ENCODE measurements at places on chromosomes 7 and 10.

DNA sequence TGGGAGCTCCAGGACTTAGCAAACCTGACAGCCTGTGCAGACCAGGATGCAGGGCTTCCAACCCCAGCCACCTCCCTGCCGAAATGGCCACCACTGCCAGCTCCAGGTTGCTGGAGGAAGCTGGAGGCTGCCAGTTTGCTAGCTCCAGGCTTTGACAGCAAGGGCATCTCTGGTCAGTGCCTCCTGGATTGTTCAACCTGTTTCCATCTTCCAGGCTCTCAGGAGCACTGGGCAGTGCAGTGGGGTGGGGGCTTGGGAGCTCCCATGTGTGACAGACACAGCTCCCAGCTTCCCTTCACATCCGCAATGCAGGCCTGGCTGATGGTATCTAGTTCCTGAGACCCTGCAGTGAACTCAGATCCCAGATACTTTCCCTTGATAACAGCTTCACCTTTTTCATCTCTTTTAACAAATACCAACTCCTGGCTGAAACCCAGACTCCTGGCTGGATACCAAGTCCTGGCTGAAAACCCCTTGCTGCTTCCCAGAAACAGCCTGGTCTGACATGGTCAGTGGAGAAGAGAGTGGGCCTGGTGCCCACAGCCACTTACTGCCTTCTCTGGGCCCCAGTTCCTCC is 20.8 kb upstream of the RET start:
- no peak for DNase-seq

DNA sequence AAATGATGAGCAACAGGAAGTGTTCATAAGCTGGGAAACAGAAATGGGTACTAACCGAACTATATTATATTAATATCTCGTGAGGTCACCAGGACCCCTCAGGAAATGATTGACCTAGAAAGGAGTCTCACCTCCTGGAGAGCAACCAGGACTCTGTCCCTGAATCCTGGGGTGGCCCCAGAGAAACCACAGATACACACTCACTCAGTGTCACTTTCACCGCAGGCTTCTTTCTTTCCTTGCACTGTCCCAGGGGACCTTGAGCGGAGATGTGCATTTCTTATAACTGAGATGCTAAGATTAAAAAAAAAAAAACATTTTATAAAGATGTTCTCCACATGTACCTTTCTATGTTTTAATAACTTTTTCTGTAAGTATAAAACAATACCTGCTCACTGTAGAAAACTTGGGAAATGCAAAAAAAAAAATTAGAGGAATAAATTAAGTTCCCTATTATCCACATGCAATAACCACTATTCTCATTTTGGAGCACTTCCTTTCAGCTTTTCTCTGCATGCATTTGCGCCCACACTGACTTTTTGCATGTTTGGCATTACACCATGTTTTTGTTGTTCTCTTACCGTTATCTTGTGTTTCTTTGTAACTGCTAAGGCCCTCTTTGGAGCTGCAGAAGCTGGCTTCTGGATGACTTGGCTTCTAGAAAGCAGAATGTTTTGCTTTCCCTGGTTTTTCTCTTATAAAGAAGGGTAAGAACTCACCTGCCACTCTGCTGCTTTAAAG is 15.0 kb downstream of the NOD1 start:
- no peak for DNase-seq

DNA sequence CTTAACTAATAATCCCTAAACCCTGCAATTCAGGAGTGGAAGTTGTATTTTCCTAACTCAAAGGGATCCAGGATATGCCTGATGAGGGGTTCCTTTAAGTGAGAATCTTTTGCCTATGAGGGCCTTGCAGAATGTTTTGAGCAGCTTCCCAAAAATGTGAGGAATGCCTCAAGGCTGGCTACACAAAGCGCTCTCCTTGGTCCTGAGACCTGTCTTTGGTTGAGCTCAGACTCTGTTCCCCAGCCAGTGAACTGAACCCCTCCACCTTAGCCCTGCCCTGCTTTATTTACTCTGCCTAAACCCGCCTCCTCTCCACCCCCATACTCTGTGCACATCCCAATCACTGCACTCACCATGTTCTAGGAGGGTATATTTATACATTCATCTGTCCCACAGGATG is 108.6 kb downstream of the NRCAM start:
- no peak for DNase-seq

GRCh38 chr10:60312818-60313588 is 76.7 kb downstream of the ANK3 start:
- DNase-seq = no peak

DNA sequence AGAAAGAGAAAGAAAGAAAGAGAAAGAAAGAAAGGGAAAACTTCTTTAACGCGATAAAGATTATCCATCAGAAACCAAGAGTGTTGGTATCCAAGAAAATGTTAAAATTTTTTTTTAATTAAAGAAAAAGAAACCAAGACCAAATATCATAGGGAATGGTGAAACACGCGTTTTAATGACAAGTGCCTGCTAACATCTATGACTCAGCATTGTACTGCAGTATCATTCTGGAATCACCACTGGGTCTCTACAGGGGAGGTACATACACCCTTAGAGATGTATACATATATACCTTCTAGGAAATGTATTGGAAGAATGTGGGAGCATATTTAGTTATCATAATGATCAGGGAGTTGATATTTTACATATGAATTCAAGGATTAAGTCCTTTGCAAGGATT is 32.1 kb upstream of the PIK3AP1 start:
- no peak for DNase-seq

DNA sequence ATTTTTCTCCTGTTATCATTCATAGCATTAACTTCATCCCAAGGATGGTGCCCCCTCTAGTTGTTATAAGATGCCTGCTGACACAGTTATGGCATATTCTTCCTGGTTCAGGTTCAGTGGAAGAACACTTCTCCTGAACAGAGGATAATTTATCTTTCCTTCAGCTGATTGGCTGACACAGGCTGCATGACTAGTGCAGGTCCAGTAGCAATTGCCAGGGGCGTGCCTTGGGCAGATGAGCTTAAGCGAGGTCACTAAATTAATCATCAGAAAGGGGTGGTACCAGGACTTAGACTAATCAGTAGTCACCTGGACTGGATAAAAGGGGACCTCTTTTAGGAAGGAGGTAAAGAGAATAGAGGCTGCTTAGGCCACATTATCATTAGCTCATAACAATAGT is 42.3 kb downstream of the BZW2 start:
- no peak for DNase-seq
